8988T (cell line): ENCODE measurements at places on chromosomes 5 and 9.

GRCh38 chr9:131276891-131277286, 579 bp upstream of the FAM78A start:
- no peak for DNase-seq

- no peak for DNase-seq
Observed at GRCh38 chr5:142358121-142358520, 33.3 kb upstream of the SPRY4 start.

GRCh38 chr5:168883991-168884390, 304.8 kb upstream of the PANK3 start:
- DNase-seq = no peak

DNA sequence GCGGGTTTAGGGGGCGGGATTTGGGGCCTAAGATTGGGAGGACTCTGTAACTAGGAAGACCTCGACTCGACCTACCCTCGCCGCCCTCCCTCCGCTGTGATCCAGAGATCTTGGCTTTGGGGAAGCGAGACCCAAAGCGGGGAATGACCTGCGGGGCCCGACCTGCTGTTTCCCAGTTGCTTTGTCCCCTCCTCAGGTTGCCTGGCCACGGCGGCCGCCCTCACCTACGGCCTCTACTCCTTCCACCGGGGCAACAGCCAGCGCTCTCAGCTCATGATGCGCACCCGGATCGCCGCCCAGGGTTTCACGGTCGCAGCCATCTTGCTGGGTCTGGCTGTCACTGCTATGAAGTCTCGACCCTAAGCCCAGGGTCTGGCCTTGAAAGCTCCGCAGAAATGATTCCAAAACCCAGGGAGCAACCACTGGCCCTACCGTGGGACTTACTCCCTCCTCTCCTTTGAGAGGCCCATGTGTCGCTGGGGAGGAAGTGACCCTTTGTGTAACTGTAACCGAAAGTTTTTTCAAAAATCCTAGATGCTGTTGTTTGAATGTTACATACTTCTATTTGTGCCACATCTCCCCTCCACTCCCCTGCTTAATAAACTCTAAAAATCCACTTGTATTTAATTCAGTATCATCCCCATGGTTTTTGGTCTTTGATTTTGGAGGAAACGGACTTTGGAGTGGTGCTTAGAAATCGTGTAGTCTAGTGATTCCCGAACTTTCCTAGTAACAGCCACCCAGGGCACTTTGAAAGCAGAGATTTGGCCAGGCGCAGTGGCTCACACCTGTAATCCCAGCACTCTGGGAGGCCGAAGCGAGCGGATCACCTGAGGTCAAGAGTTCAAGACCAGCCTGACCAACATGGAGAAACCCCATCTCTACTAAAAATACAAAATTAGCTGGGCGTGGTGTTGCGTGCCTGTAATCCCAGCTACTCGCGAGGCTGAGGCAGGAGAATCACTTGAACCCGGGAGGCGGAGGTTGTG, 878 bp downstream of the HIGD2A start:
- DNase-seq = peak; percentile 61

DNA sequence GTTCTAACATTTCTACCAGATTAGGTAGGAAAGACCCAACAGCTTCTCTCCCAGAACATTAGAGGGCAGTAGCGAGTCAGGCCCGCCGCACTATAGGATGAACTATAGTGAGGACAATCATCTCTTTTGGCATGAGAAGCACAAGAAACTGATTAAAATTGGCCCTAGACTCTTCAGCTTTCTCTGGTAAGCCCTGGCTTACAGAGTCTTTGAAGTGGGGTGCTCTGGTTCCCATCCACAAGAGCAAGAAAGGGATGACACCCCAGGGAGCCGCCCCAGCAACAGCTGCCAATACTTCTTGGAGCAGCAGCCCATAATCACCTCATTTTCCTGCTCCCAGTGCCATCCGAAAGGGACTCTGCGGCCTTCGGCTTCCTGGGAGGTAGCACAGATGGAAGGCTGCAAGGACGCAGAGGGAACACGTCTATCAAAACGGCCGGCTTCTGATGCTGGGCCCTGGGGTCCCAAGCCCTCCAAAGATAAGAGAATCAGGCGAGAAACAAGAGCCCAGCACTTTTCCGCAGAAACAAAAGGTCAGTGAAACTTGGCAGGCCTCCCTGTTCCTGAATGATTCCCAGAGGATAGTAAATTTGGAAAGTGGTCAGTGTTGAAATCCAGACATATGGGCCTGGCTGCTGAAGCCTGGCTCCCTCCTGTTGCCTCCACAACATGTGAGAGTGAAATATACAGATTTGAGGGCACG, 69.3 kb downstream of the HSD17B3 start:
- DNase-seq = peak; percentile 42
